ENCODE measurements at places on chromosomes 5 and 9.
A peak's percentile ranks its signal among the peaks of the same experiment; 100 is the strongest.

DNA sequence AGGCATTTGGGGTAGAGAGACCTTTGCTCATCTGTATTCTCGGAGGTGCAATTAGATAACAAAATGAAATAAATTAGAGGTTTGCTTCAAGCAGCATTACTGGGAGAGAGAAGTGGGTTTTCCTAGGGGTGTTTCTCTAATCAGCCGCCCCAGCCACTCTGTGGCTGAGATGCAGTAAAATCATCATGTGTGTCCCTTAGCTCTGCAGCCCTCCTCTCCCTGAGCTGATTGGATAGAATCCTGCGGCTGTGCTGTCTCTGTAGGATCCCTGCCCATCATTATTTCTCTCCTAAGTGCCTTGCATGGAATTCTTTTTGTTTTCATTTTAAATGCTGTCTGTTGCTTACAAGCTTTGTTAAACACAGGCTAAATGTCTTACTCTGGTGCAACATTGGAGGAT lies 171.4 kb downstream of the SH3GL2 start:
- DNase-seq, result no peak

DNA sequence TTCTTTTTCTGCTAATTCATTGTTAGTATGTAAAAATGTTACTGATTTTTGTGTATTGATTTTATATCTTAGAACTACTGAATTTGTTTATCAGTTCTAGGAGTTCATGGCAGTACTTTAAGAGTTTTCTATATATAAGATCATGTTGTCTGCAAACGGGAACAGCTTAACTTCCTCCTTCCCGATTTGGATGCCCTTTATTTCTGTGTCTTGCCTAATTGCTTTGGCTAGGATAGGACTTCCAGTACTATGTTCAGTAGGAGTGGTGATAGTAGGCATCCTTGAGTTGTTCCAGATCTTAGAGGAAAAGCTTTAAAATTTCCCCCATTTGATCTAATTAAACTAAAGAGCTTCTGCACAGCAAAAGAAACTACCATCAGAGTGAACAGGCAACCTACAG lies 20.1 kb downstream of the RCL1 start:
- no peak for DNase-seq

DNA sequence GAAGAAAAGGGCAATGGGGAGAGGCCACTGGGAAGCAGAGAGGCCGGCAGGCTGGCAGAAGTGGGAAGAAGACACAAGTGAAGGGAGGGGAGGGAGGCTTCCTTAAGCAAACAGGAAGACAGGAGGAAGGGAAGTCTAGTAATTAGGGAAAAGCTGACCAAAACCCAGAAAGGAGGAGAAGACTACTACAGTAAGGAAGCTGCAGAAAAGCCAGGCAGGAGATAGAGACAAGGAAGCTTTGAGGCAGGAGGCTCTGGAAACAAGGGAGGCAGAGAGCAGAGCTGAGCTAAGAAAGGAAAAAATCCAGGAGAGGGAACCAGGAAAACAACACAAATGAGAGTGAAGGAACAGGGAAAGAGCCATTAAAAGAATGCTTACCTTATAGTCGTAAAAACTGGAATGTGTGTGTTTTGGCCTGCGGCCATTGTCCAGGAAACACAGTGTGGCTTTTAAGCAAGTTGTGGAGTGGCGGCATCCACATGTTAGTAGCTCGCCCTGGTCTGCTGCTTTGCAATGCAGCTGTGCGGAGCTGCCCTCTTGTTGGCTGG lies 317.1 kb upstream of the CLINT1 start:
- no peak for DNase-seq

DNA sequence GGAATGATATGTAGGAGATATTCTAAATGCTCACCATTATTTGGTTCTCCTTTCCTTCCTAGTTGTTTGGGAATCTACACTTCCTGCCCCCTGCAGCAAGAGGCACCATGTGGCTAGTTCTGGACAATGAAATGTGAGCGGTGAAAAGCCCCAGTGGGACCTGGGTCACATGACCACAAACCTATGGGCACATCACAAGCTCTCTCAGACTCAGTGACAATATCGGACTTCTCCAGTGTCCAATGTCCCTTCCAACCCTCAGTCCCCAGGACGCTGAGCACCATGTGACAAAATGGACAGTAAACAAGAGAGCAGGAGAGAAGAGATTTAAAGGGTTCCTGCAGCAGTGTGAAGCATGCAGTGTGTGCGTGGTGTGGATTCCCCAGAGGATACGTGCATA lies 44.6 kb upstream of the FOXE1 start:
- DNase-seq, result no peak

DNA sequence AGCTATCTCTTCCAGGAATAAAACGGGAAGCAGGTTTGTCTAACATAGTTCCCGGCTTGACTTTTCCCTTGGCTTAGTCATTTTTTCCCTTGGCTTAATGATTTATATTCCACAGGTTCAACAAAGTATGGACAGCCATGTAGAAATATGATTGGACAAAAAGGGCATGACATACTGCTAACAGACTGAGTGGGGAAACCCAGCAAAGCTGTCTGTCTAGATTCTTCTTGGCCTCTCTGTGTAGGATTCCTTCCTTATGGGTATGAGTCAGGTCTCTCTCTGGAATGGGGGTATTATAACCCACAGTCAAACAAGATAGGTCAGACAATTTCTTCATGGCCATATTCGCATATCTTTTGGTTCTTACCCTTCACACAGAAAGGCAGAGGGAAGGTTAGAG lies 5.7 kb upstream of the MTAP start:
- no peak for DNase-seq

GRCh38 chr5:142065273-142065672 lies 43.3 kb upstream of the NDFIP1 start:
- DNase-seq, result no peak

DNA sequence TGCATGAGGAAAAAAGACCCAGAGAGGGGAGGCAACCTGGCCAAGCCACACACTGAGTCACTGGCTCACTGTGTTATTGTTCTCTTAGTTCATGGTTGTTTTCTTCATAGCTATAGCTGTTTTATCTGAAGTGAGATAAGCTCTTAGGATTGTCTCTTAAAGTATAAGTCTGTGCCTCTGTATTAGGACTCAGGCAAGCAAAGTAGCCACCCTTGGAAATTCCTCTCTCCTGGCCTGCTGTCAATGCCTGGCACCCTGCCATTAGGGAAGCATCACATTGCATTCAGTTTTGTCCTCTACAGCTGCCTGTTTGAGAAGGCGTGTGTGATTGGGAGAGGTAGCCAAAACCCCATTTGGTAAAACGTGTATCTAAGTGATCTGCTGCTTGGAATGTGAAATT lies 147.4 kb upstream of the GLRA1 start:
- no peak for DNase-seq

- DNase-seq, result no peak
Measured at GRCh38 chr9:129007035-129007765, 20.9 kb downstream of the SH3GLB2 start.

GRCh38 chr5:114419067-114419388 lies 57.2 kb downstream of the KCNN2 start:
- no peak for DNase-seq

- DNase-seq, result no peak
Measured at GRCh38 chr9:98745470-98745869, 36.7 kb upstream of the GABBR2 start.

- DNase-seq, result no peak
Measured at GRCh38 chr5:91146905-91147600, 236.1 kb downstream of the ARRDC3 start.

DNA sequence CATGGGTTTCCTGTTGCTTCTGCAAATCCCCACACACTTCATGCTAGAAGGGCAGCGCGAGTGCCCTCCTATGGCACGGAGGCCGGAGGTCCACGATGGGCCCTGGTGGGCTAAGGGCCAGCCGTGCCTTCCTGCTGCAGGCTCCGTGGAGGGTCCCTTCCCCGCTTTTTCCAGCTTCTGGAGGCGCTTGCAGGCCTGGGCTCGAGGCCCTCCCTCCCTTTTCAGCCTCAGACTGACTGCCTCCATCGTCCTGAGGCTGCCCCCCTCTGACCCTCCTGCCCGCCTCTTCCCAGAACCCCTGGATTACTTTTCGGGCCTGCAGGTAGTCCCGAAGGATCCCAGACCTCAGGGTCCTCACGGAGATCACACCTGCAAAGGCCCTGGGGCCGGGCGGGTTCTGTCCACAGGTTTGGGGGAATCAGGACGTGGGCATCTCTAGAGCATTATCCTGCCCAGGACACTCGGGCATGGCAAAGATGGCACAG lies 3.2 kb upstream of the TERT start:
- DNase-seq, result peak; percentile 6

DNA sequence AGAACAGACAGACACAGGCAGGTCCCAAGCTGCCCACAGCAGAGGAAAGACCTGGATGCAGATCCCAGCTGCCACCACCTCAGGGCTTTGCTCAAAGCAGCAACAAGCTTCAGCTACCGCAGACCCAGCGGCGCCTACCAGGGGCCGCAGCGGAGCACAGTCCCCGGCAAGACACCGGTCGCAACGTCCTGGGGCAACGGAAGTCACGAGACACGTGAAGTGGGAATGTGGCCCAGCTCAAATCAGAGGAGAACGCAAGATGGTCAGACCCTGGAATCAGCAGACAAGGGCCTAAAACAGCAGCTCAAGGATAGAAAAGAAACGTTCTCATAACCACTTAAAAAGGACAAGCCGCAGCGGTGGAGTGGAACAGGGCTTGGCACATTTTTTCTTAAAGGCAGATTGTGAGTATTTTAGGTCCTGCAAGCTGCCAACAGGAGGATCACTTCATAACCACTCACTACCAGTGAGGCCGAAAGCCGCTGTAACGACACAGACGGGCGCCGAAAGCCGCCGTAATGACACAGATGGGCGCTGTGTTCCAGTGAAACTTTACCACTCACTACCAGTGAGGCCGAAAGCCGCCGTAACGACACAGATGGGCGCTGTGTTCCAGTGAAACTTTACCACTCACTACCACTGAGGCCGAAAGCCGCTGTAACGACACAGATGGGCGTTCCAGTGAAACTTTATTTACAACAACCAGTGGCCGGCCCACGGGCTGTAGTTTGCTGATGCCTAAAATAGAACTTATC lies 21.7 kb downstream of the SLC9A3 start:
- DNase-seq, result no peak

GRCh38 chr5:161399996-161400562 lies 146.4 kb downstream of the GABRB2 start:
- no peak for DNase-seq

DNA sequence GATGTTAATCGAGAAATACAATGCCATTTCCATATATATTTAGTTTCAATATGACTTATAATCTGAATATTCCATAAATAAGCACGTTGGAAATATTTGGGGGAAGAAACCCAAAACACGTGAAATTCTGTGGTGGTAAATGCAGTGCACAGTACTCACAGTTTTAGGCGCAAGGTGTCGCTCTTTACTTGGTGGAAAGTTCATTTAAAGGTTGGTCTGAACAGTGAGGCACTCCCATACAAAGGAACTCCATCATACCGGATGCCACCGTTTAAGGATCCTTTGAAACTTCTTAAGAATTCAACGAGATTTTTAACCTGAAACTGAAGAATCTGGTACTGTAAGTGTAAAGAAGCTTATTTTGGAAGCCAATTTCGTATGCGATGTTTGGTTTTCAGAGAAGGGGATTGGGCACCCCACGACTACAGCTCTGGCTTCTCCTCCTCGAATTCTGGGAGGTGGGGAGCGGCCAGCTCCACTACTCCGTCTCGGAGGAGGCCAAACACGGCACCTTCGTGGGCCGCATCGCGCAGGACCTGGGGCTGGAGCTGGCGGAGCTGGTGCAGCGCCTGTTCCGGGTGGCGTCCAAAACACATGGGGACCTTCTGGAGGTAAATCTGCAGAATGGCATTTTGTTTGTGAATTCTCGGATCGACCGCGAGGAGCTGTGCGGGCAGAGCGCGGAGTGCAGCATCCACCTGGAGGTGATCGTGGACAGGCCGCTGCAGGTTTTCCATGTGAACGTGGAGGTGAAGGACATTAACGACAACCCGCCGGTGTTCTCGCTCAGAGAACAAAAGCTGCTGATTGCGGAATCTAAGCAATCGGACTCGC lies at the start of gene PCDHA11:
PCDHA11 (plus strand) TSS at position 237 of the 834 bp plus-strand sequence; CDS start at position 384, 147 bp downstream.
- DNase-seq, result no peak

- DNase-seq, result no peak
Measured at GRCh38 chr5:83921666-83922193, 201.1 kb upstream of the HAPLN1 start.

GRCh38 chr5:96259151-96259772 lies 173.8 kb downstream of the PCSK1 start:
- DNase-seq, result no peak

DNA sequence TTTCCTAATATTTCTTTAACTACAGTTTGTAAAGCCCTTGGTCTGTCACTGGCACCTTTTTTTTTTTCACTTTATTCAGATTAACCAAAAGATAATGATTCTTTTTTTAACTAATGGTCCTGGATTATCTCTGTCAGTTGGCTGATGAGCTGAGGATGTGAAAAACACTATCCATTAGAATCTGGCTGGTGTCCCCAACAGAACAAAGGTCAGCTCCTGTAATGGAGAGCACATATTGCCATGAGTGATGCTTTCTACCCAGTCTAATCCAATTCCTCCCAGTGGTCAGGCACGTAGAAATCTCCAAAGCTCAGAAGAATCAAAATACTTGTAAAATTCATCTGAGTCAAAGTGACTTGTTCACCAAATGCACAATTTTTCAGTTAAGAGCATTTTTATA lies 491.7 kb upstream of the PIK3R1 start:
- DNase-seq, result no peak

DNA sequence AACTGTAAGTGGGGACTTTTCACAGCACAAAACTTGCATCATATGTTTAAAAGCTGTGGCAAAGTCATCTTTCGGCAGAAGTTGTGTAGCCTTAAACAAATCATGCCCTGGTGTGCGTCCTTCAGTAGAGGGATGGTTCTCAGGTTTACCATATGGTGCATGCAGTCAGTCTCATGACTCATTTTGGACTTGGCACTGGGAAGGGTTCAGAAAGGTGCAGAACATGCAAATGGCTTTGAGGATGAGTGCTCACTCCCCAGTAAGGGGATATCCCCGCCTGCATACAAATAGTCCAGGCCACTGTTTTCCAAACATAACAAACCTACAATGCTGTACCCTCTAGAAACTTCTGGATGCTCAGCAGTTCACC lies 260.3 kb downstream of the NDUFS4 start:
- no peak for DNase-seq

GRCh38 chr5:149268928-149269557 lies 2.6 kb upstream of the AFAP1L1 start:
- no peak for DNase-seq

- no peak for DNase-seq
Measured at GRCh38 chr5:76457674-76458485, 54.8 kb downstream of the IQGAP2 start.

DNA sequence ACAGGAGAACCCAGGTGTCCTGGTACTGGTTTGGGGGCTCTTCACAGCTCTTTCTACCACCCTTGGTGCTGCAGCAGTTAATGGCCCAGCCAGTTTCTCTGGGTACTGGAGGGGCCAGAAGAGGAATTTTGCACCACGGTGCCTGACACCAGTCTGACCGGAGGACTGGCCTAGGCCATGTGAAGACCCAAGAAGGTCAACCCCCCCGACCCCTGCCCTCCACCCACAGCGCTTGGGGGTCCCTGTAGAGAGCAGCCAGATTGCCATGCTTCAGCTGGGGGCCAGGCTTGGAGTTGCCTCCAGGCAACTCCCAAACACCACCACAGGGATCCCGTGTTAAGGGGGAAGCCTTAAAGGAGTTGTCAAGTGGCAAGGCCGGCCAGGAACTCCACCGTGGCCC lies 6.2 kb downstream of the ARSI start:
- no peak for DNase-seq
